ENCODE measurements at places on chromosomes 12 and 14.
A peak's percentile ranks its signal among the peaks of the same experiment; 100 is the strongest.

DNA sequence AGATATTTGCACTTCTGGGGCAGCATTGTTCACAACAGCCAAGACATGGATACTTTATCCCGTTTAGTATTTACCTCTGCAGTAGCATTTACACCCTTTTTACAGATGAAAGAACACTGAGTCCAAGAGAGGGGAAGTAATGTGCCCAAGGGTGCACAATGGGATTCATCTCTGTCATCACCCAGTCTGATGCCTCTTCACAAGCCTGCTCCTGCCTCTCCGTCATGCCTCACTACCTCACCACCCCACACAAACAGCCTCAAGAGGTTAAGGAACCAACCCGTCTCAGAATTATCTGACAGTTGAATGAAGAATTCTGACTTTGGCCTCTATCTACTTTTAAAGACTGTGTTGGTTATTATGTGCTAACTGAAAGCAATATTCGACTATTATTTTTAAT lies 368.4 kb downstream of the ATP23 start:
- peak; percentile 64 for DNase-seq

DNA sequence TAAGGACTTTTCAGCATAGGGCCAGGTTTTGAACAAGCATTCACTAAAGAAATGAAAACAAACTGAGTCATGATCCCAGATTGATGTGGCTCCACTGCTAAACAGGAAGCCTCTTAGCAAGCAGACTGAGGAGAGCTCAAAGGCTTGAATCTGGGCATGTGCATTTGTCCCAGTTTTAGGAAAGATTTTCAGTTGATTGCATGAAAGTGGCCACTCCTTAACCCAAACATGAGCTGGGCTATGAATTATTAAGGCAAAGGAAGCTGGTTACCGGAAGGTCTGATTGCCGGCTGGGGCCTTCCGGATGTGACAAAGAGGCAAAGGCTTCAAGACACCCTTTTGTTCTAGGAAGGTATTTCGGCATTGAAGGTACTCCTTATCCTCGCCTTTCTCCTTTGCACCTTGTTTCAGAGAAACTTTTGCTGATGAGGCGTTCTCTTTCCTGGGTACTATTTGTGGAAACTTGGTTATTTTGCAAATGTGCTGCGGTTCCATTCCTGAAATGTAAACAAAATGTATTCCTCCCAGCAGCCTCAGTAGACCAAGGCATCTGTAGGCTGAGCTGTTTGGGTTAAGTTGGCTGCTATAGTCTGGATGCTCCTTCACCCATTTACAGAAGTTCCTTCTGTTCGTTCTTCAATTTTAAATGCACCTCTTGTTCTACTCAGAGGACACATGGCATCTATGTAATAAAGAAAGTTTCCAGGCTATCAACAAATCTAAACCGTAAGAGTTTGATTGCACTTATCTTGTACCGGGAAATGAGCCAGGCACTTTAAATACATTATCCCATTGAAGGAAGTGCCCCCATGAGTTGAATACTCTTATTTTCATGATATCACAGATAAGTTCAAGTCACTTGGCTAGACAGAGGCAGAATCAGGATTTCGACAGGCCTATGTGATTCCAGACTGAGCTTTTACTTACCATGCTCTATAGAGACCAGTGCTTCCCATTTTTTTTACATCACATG lies 115.6 kb upstream of the METAP2 start:
- no peak for DNase-seq

- no peak for DNase-seq
These were observed 473.0 kb upstream of the STXBP6 start for GRCh38 chr14:25522926-25523325.

DNA sequence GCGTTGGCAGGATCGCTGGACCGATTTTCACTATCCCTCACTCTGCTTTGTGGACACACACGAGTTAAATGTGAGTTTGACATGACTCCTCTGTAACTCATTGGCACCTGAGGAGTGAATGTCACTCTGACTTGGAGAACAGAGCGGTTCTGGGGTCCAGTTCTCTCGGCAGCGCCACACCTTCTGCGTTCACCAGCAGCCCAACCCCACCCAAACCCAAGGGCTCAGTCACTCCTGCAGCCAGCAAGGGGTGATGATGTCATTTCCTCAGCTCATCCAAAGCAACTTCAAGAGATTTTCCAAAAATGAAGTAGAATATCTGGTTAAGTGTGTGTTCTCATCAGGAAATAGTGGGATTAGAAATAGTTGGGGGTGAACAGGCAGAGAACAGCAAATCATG lies 36.3 kb downstream of the ADGRD1 start:
- no peak for DNase-seq

- DNase-seq: no peak
These were observed 29.0 kb upstream of the MSI1 start for GRCh38 chr12:120397824-120398540.

DNA sequence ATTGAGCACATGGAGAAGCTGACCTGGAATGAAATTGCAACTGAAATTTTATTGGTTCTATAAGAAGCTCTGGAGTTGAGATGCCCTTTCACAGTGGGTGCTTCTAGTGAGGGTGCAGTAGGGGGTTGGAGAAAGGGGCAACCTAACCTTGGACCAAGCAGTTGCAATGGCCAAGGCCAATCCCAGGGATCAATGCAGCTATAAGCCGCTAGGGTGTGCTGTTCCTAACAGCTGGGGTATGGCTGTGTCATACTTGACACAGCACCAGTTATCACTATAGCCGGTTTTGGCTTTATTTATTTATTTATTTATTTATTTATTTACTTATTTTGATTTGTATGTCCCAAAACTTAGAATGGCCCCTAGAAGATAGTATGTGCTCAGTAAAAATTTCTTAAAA lies 505.9 kb downstream of the FLRT2 start:
- peak; percentile 52 for DNase-seq

DNA sequence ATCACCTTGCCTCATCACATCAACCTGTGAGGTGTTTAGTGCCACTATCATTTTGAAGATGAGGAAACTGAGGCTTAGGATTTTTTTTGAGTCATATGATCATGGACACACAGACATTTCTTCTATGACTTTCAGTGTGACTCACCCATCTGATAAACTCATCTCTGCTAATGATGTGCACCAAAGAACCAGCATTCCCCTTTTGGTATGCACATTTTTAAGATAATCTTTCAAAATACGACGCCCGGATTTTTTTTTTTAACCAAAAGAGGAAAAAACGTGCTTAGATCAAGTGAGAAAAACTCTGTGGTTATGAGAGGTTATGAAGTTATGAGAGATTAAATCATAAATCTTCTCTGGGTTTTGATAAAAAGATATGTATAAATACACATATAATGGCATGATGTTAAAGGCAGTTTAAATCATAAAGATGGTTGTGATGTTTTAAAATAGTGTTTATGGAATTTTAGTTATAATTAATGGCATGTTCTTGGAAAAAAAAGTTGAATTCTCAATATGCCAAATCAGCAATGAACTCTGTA lies 948.1 kb downstream of the TMTC2 start:
- no peak for DNase-seq

DNA sequence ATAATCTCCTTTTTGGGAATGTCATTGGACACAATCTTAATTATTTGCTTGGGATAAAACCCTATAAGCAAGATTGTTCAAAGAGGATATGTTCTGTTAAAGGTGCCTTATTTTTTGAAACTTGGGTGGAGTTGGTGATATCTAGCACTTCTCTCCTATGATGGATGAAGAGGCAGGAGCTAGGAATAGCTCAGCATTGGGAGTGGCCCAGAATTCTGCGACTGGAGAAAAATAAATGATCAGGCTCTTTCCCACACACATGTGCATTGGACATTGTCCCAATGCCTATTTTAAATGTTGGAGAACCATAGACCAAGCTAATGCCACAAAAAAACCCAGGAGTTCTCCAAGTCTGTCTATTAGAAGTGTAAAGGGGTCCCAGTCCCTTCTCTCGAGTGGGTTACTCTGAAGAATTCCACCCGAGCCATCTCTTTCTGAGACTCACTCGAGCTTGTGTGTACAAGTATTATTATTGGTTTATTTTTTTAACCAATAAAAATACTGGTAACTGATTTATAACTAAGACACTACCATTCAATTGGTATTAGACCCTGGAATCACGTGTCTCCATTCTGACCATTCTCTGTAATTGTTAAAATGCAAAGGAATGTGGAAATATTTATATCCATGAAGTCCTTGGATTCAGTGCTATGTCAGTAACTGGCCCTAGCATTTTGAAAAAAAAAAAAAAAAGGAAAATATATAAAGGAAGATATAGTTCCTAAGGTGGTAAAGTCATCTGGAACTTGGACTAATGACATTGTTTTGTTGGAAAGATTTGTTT lies 437.5 kb upstream of the TMEM132C start:
- DNase-seq: no peak

DNA sequence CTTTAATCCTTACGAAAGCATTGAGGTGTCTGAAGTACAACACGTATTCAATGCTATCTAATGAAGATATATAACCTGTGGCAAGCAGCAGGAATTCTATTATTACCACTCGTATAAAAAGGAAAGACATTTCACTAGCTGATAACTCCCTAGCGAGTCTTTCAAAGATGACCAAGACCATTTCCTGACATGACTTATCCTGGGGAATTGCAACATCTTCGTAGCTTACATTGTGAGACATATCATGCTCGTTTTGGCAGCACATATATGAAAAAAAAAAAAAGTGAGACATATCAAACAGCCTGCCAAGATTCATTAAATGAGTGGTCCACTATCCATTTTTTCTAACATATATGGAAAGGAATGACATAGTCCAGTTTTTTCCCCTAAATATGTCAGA lies 337.0 kb downstream of the FSCB start:
- no peak for DNase-seq

- no peak for DNase-seq
These were observed 1.3 kb downstream of the ATP2A2 start for GRCh38 chr12:110282300-110282860.
